Natural killer cell (primary cell): ENCODE measurements at places on chromosomes 7 and 10. TPM values are rescaled to one million over a fixed set of nuclear protein-coding genes. Genes with fewer than 3 reads are reported as not detected.

DNA sequence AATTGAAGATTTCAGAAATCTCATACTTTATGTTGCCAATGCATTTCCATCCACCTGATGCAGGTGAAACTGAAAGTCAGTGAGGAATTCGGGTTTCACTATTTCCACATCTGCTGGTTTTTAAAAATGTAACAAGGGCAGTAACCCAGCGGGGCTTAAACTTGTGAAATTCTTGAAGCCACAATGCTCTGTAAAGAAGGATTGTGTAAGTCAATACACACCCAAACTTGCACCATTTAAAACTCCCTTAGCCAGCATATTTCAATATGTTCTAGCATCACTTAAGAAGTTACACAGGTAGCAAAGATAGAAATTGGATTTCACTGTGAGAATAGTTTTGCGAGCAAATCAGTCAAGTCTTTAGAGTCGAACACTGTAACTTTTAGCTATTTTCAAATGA lies 386.1 kb downstream of the PLXDC2 start:
- DNase-seq, result no peak

DNA sequence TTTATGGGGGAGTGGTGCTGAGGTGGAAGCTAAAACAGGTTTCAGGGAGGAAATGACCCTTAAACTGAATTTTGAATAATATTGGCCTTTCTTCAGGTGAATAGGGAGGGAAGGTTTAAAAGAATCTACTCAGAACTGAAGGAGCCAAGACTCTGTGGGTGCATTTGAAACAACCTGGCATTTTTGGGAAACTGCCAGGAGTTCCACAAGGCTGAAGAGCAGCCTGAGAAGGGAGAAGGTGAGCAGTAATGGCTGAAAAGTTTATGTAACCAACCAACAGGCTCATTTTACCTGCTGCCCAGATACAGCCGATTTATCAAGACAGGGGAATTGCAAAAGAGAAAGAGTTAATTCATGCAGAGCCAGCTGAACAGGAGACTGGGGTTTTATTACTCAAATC lies 4.0 kb upstream of the PANK1 start:
- DNase-seq, result no peak

GRCh38 chr10:69458430-69459100 lies 7.3 kb downstream of the TSPAN15 start:
- no peak for DNase-seq

DNA sequence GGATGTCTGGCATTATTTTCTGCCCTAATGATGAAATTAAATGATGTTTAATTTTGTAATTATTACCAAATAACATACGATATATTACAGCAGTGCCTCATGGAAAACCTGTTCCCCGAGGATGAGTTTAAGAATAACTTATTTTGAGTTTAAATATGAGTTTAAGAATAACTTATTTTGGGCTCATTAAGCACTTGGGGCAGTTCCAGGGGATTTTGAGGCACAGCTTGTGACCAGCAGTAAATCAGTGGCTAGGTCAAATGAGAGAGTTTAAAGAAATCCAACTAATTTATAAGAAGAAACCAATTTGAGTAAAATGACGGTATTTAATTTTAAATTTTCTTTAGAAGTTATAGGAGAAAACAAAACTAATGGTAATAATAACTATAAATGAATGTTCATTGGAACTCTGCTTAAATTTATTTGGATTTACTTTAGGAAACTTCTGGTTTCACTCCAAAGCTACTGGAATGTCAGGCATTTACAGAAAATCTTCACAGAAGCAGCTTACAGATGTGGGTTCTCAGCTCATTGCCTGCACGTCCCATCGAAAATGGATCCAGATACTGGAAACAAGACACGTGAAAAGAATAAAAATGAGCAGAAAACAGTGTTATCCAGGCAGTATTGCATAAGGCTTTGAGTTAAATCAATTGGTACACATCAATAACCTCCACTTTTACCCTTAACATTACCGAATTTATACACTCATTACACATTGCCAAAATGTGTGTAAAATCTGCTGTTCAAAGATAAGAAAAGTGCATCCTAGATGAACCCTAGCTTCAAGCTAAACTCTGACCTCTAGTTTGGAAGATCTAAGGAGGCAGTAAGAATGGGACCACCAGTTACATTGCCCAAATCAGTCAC lies 784.5 kb upstream of the IGFBP3 start:
- DNase-seq, result no peak

GRCh38 chr10:49050366-49050765 lies 65.0 kb downstream of the VSTM4 start:
- no peak for DNase-seq

- no peak for DNase-seq
Measured at GRCh38 chr10:131934769-131935168, 34.0 kb downstream of the PPP2R2D start.

- DNase-seq, result no peak
Measured at GRCh38 chr10:74640134-74640921, 186.1 kb upstream of the KAT6B start.

GRCh38 chr10:28201410-28202400 lies 101.2 kb downstream of the MPP7 start:
- DNase-seq, result no peak

DNA sequence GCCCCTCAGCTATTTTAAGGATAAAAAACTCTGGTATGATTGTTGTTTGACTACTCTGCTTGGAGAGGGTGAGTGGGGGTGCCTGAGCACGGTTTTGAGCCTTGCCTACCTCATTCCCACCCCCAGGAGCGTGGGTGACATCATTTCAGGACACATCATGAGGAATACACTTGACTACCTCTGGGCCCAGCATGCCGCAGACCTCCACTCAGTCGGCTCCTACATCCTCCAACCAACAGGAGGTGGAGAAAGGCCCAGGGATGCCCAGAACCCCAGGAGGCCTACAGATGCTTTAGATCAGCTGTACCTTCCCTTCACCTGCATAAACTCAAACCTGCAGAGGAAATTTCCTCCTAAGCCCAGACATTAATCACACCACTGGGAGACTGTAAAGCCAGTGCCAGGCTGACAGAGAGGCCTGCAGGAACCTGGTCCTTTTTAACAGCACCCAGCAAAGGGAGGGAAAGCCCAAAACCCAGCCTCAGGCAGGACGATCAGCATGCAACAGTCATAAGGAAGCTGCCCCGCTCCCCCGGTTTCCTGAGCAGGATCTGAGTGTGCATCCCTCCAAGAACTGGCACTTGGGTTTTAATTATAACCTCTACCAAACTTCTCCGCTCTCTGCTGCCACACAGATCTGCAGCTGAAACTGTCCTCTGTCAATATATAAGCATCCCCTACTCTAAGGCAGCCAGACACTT lies 61.7 kb upstream of the ZNRF2 start:
- no peak for DNase-seq

DNA sequence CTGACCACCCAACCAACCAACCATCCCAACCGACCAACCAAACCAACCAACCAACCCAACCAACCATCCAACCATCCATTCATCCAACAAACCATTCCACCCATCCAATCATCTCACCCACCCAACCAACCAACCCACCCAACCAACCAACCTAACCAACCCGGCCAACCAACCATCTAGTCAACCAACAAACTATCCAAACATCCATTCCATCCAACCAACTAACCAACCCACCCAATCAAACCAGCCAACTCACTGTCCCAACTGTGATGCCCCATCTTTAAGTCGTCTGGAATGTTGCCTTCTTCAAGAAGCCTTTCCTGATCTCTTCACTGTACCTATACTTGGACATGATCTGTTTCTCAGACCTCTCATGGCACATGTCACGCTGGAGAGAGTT lies 31.6 kb downstream of the MINDY4 start:
- no peak for DNase-seq

CCM2 gene
- total RNA-seq, result 104 TPM

FANK1 gene
- not detected for total RNA-seq

IKZF5 gene
- 65.0 TPM for total RNA-seq

RPS24 gene
- 981 TPM for total RNA-seq
